ENCODE measurements at places on chromosomes 6 and 20.

GRCh38 chr6:89278956-89279355 lies 36.1 kb downstream of the GABRR2 start:
- no peak for DNase-seq

DNA sequence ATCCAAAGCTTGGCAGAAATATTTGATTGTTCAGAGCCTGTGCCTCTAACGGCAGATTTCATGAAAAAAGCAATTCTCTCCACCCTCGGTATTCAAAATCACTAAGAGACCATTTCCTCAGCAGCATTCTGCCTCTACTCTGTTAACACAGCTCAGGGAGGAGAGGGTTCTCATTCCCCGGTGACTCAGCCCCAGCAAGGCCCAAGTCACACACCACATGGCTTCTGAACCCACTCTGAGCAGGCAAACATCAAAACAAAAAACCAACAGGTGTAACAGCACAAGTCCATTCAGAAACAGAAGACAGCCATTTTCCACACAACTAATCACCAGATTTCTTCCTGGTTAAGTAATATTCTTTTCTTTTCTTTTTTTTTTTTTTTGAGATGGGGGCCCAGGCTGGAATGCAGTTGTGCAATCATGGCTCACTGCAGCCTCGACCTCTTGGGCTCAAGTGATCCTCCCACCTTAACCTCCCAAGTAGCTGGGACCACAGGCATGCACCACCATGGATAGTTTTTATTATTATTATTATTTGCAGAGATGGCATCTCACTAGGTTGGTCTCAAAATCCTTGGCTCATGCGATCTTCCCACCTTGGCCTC lies 55.4 kb downstream of the GFOD1 start:
- DNase-seq, result no peak

- peak; percentile 30 for DNase-seq
Observed at GRCh38 chr20:16517946-16518783, 55.1 kb downstream of the KIF16B start.

- DNase-seq, result no peak
Observed at GRCh38 chr6:54132587-54132986, 21.3 kb downstream of the MLIP start.

GRCh38 chr6:167342879-167343610 lies 18.2 kb downstream of the TTLL2 start:
- no peak for DNase-seq

All from globus pallidus (tissue), 1 donor.